Naive thymus-derived CD4-positive, alpha-beta T cell (primary cell): ENCODE measurements at places on chromosomes 12 and 14. TPM values are rescaled to one million over a fixed set of nuclear protein-coding genes. Genes with fewer than 3 reads are reported as not detected.

GRCh38 chr12:54373649-54374561 is 9.6 kb upstream of the GPR84 start:
- DNase-seq: no peak

- DNase-seq: no peak
Observed at GRCh38 chr14:20417250-20418186, 4.2 kb upstream of the TEP1 start.

DNA sequence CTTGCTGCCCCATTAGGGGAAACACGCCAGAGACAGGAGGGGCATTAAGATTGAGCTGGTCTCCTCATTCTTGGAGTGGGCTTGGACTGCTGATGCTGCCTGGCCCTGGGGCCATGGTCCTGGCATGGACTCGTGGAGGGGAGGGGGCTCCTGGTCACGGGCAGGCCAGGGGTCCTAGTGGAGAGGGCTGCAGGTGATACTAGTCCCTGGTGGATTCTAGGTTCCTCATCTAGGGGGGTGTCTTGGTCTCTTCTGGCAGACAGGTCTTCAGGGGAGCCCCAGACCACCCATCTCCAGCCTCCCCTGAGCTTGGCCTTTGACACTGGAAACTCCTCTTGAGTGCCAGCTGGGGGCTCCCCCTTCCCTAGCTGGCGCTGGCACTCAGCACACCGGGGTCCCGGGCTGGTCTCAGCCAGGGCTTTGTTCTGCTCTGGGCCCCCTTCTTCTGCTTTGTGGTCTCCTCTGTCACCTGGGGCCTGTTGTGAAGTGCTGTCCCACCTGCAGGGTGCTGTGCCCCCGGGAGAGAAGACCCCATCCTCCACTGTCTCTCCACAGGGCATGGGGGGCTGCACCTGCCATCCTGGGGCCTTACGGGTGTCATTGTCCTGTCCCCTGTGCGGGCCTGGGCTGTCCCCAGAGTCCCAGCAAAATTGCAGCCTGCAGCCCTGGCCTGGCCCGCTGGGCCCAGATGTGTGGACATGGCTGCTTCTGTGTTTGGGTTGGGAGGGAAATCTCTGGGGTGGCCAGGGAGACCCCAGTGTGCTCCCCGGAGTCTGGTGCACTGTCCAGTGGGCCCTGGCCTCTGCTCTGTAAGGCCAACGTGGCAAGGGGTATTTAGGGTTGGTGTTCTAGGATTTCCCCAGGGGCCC is 2.3 kb downstream of the KIF26A start:
- DNase-seq: no peak

GRCh38 chr12:15688838-15689625 is 100.2 kb downstream of the EPS8 start:
- DNase-seq: no peak

DNA sequence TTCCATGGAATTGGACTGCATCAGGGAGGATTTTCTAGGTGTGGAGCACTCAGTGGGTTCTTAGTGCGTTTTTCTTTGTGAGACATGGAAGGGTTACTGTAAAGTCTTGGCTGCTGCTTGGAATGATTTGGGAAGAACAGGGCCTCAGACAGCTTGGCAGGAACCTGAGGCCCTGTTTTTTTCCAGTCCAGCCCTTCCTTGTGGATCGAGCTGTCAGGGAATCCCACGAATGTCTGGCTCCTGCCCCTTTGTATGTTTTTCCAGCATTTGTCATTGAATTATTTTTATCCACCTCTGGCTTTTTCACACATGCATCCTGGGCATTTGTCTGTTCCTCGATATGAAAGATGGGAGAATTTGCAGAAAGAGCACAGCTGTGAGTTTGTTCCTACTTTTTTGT is 158.5 kb downstream of the TGFB3 start:
- DNase-seq: no peak

Gene RNASE7
- not detected for total RNA-seq

Gene FLRT2
- total RNA-seq: not detected

Gene GPR137C
- not detected for total RNA-seq
